ENCODE measurements at places on chromosomes 3 and 15.

DNA sequence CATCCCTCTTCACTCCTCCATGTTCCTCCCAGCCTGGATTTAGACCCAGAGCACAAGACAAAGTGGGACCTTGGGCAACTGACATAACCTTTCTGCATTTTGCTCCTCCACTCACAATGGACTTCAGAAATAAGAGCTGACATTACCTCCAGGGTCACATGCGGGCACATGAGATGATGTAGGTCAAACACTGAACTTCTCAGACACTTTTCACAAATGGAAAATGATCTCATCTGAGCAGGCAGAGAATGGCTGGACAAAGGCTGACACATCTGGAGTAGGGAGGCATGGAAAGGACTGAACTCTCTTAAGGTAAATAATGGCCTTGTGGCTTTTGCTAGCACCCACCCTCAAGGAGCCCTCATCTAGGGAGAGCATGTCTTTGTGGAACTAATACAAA is 849.2 kb upstream of the CFAP20DC start:
- no peak for DNase-seq

GRCh38 chr3:40366203-40367162 is 20.5 kb upstream of the ENTPD3 start:
- no peak for DNase-seq

DNA sequence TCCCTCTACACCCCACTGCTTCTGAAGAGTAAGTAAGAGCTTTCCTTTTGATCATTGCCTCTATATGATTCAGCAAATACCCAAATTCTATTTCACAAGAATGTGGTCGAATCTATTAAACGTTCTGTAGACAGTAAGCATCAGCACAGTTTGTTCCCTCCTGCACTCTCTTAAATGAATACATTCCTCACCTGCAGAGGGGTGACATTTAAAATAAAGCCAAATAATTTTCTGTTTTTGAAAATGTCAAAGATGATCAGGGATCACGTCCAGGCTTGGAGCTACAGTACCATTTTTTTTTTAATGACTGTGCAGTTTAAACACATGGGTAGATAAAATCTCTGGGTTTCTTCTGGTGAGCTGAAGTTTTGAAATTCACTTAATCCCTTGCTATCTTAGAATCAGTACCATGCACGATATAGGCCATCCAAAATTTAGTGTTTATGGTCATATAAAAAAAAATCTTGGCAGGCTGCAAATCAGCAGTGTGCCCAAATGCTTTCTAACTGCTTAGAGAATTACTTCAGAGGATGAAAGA is 12.8 kb downstream of the PYDC2 start:
- no peak for DNase-seq

DNA sequence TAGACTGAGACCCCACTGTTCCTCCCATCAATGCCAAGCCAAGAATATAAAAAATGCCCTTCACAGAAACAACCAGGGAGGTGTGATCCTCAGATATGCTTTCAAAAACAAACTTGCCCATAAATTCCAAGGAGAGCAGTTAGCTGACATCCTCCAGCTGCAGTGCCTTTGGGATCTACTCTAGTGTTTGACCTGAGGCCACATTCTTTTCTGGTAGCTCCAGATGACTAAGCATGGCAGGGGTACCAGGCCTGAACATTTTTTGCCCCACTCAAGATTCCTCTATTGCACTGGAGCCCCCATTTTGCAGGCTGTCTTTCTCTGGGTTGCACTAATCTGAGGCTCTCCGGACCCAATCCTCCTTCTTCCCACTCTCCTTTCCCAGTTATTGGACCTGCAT is 27.9 kb upstream of the ACP3 start:
- no peak for DNase-seq

DNA sequence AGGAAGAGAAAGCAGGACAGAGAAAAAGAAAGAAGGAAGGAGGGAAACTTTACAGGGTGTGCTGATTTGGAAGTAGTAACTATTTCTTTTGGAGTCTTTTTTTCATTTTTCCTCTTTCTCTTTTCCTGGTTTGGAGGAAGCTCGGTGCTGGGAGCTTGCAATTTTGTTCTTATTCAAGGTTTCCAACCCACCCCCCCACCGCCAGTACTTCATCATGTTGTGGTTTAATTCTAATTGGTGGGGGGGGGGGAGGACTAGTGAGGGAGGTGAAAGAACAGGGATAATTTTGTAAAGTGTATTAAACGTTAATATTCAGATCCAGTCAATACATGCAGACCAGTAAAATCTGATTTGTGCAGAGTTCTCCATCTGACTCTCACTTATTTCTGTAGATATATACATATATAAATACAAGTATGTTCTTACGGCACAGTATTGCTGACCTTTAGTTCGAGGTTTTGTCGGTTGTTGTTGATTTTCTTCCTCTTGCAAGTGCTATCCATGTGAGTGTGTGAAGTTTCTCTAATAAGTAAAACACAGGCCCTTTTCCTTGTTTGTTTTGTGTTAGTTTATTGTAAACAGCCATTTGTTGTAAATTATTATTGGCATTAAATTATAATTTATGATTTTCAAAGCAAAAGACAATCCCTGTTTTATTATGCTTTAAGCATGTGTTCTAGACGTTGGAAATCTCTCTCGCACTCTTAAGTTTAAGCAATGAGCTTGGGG is 9.3 kb downstream of the NR2F2 start:
- no peak for DNase-seq

- peak; percentile 94 for DNase-seq
Observed at GRCh38 chr15:47750030-47750739, 32.9 kb downstream of the SEMA6D start.

Data from fibroblast of skin of right biceps (primary cell).